ENCODE measurements at places on chromosomes 3 and 15. TPM values are rescaled to one million over a fixed set of nuclear protein-coding genes. Genes with fewer than 3 reads are reported as not detected.

GRCh38 chr3:106725566-106725965 is 651.7 kb upstream of the CCDC54 start:
- no peak for DNase-seq
- H3K27ac ChIP-seq, result no peak overlapping the region
- H3K36me3 ChIP-seq, result no peaks in the 10 kb centered on the region
- no peaks in the 10 kb centered on the region for H3K27me3 ChIP-seq
- no peaks in the 10 kb centered on the region for H3K4me1 ChIP-seq

DNA sequence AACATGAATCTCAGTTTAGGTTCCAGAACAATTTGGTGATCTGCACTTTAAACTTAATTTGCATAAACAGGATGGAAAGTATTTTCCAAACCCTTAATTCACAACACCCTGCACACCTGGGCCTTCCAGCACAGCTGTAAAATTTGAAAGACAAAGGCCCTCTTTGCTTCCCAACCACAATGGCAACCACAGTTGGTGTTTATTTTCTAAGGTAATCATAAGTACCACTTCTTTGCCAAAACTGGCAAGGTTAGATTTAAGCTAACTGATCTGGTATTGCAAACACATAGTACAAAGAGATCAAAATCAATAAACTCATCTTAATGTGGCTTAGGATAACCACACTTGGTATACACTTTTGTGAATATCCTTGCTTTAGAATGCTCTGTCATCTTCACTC is 4.1 kb downstream of the LRIG1 start:
- no peak overlapping the region for H3K4me3 ChIP-seq
- H3K27me3 ChIP-seq, result no peaks in the 10 kb centered on the region
- H3K27ac ChIP-seq, result no peak overlapping the region
- H3K36me3 ChIP-seq, result no peaks in the 10 kb centered on the region
- H3K4me1 ChIP-seq, result peaks cover 63% of the 10 kb centered on the region

PARP6 gene
- total RNA-seq, result 64.6 TPM

- no peak overlapping the region for H3K4me3 ChIP-seq
- no peaks in the 10 kb centered on the region for H3K36me3 ChIP-seq
- H3K4me1 ChIP-seq, result peaks cover 7% of the 10 kb centered on the region
- no peak for DNase-seq
Measured at GRCh38 chr3:111589303-111590142, 5.6 kb downstream of the ZBED2 start.

DNA sequence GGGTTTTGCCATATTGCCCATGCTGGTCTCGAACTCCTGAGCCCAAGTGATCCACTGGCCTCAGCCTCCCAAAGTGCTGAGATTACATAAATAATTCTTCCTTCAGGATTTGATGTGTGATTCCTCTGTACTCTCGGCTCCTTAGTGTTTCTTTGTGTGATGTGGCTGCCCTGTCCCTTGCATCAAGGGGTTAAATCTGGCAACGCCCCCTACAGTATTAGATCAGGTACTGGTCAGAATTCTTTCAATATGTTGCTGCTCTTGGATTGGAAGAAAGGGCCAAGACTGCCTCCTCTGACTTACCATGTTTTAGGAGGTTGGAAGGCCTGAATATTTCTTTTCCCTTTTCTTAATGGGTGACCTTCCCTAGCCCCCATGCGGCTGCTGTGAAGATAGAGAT is 390.6 kb upstream of the WNT5A start:
- H3K27ac ChIP-seq, result no peak overlapping the region
- no peaks in the 10 kb centered on the region for H3K36me3 ChIP-seq
- H3K4me1 ChIP-seq, result no peaks in the 10 kb centered on the region
- no peak overlapping the region for H3K4me3 ChIP-seq
- no peaks in the 10 kb centered on the region for H3K27me3 ChIP-seq

- H3K36me3 ChIP-seq, result no peaks in the 10 kb centered on the region
- H3K4me3 ChIP-seq, result no peak overlapping the region
- no peaks in the 10 kb centered on the region for H3K4me1 ChIP-seq
- H3K27me3 ChIP-seq, result no peaks in the 10 kb centered on the region
- no peak for DNase-seq
Measured at GRCh38 chr3:21672303-21672702, 78.7 kb downstream of the ZNF385D start.

- no peaks in the 10 kb centered on the region for H3K36me3 ChIP-seq
- H3K27me3 ChIP-seq, result no peaks in the 10 kb centered on the region
- DNase-seq, result no peak
- H3K4me1 ChIP-seq, result no peaks in the 10 kb centered on the region
- H3K4me3 ChIP-seq, result no peak overlapping the region
Measured at GRCh38 chr3:15536856-15537255, 15.3 kb upstream of the COLQ start.

ABHD2 gene
- 63.0 TPM for total RNA-seq

DNA sequence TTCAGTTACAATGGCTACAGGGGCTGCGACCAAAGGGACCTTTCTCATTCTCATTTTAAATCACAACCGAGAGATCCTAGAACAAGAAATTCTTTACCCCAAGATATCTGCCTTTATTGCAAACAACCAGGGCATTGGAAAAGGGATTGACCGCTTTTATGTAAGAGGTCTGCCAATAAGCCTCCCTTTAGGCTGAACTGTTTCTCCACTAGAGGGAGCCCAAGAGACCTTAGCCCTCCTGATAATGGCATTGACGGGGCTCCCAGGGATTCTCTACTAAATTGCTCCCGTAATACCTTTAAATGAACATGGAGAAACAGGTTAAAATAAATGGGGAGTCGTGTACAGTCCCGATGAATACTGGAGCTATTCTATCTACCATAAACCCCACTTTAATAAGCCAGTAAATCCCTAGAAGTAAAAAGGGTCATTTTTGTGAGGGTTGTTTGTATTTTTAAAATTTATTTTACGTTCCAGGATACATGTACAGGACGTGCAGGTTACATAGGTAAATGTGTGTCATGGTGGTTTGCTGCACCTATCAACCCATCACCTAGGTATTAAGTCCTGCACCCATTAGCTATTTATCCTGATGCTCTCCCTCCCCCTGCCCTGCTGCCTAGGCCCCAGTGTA is 7.5 kb upstream of the IGSF10 start:
- no peaks in the 10 kb centered on the region for H3K27me3 ChIP-seq
- H3K4me1 ChIP-seq, result no peaks in the 10 kb centered on the region
- no peak overlapping the region for H3K27ac ChIP-seq
- DNase-seq, result peak; percentile 54
- no peak overlapping the region for H3K4me3 ChIP-seq

PLAAT1 gene
- total RNA-seq, result 1.5 TPM

IGSF10 gene
- total RNA-seq, result 2.6 TPM

DNA sequence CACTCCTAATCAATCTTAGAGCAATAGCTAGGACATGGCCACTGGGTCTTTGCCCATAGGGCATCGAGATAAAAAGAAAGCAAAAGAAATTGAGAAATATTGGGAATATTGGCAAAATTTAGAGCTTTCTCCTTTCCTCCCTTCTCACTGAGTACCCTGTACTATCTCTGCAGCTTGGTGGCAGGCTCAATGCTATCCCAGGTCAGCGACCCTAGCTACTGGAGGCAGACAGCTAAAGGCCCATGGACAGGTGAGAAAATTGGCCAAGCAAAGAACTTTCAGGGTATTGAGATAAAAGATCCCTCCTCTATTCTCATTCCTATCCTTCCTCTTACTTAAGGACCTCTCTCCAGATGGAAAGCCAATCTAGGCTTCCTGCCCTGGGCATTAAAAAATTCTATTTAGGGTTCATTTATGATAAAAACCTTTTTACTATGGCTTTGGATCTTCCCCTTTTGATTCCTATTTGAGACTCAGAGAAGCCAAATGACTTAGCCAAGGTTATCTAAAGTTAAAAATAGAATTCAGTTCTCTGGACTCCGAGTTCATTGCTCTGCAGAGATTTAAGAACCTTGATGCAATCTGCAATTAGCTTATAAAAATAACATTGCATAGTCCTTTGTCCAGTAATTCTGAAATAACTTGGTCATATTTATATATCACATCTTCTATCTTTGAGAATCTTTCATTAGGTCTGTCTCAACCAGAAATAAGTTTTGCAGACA is 75.4 kb downstream of the THRB start:
- no peaks in the 10 kb centered on the region for H3K27me3 ChIP-seq
- H3K27ac ChIP-seq, result no peak overlapping the region
- no peak overlapping the region for H3K4me3 ChIP-seq
- no peak for DNase-seq

GOLGA8J gene
- total RNA-seq, result not detected

SMCO1 gene
- not detected for total RNA-seq

CYP1A2 gene
- not detected for total RNA-seq

All from Caco-2 (cell line).